Stimulated activated CD4-positive, alpha-beta T cell treated with anti-CD3 and anti-CD28 coated beads, TNF-alpha, amount 100 ng/mL, for 1 hour (primary cell): ENCODE measurements at places on chromosomes 1 and 21.

GRCh38 chr1:152823294-152823693 is 4.0 kb upstream of the LCE1A start:
- DNase-seq: no peak

DNA sequence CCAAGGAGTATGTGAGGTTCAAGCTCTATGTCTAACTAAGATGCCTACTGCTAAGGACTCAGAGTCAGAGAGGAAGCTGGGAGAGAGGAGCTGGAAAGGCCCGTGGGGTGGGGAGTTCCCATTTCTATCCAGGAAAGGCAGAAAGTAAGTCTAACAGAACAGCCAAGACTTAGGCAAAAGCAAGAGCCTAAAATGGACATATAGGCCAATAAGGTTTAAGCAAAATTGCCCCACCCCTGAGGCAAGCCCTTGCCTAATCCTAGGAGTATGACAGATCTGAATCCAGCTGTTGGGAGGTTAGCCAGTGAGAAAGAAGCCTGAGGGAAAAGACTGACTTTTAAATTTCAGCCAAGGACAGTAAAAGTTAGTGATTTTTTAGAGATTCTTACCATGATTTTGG is 1.6 kb upstream of the KLHDC9 start:
- DNase-seq: no peak

DNA sequence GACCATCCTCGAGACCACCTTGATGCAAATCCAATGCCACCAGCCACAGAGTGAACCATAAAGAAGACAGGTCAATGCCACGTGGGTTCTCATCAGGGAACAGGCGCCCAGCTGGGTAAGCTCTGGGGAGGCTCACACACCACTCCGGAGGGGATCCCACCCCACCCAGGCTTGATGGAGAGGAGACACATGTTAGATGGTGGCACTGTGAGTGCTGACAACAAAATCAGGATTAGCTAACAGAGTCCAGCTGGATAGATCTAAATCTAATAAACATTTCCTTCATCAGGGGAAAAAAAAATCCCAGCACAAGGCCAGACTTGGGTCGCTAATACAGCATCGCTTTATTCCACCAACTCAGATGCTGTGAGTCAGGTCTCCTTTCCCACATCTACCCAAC is 132.2 kb upstream of the TNR start:
- DNase-seq: no peak

DNA sequence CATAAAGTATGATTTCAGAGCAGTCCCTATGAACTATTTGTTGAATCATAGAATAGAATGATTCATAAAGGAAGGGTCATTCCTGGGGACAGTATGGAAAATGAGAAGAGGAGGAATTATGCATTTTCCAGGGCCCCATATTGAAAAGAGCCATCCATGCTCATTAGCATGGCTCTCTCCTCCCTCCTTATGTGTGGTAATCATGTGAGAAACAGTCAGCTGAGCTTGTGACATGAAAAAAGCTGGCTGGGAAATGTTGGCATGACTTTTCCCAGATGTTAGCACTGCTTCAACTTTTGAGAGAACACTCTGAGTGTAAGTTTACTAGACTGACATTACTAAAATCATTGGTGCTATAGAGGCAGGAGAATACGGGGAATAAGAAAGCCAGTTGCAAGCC is 16.1 kb downstream of the TRIM67 start:
- DNase-seq: no peak

GRCh38 chr1:206505702-206506355 is 1.5 kb upstream of the RASSF5 start:
- no peak for DNase-seq

- no peak for DNase-seq
Measured at GRCh38 chr1:85447006-85447943, 17.7 kb downstream of the DDAH1 start.

- no peak for DNase-seq
Measured at GRCh38 chr1:235434001-235434400, 66.8 kb downstream of the TBCE start.

DNA sequence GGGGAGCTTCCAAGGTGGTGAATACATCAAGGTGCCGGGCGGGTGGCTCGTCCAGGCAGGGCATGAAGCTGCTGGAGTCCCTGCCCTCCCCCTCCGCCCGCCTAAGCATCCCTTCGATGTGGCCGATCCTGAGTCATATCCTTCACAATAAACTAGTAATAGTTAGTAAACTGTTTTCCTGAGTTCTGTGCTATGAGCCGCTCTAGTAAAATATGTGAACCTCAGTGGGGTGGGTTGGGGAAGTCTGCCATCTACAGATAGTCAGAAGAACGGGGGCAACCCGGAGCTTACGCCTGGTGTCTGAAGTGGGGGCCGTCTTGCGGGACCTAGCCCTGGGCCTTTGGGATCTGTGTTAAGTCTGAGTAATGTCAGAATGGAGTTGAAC is 21.6 kb downstream of the C2CD2 start:
- DNase-seq: no peak

DNA sequence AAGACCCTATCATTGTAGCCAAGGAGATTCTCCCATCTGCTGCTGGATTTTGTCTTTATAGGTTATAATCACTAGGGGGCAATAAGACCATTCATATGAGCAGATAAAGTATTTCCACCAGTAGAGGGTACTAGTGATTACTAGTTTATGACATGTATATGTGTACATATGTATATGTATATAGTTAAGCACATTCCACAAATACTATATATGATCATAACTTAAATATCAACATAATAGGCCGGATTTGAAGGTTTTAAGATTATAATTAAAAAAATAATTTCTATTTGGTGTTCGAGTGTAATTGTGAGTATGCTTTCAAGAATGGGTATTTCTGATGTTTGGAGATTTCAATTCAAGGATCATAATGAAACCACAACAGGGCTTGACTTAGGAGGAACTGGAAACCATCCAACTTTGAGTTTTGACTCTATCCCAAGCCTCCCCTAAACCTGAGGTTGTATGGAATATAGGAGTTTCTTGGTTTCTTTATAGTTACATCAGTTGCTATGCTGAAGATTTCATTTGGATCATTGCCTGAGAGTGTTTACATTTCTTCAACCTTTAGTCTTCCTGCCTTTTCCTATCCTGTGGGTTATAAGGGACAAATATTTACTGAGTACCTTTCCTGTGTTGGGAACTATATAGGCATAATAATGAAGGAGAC is 16.9 kb downstream of the TCEANC2 start:
- no peak for DNase-seq

DNA sequence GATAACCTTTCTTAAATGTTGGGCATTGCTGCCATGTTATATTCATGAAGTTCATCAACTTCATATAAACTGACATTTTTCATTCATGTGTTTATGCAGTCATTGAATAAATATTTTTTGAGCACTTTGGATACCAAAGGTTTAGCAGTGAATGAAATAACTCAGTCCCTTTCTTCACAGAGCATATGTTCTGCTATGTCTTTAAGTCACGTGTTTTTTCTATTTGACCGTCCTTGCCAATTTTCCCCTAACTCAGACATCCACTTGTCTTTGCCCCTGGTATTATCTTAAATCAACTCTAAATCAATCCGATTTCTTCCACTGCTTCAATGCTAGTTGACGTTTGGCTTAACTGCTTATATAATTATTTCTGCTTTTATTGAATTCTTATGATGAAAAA is 16.6 kb downstream of the ADARB1 start:
- DNase-seq: no peak

GRCh38 chr1:180503280-180503862 is 994 bp upstream of the ACBD6 start:
- no peak for DNase-seq

DNA sequence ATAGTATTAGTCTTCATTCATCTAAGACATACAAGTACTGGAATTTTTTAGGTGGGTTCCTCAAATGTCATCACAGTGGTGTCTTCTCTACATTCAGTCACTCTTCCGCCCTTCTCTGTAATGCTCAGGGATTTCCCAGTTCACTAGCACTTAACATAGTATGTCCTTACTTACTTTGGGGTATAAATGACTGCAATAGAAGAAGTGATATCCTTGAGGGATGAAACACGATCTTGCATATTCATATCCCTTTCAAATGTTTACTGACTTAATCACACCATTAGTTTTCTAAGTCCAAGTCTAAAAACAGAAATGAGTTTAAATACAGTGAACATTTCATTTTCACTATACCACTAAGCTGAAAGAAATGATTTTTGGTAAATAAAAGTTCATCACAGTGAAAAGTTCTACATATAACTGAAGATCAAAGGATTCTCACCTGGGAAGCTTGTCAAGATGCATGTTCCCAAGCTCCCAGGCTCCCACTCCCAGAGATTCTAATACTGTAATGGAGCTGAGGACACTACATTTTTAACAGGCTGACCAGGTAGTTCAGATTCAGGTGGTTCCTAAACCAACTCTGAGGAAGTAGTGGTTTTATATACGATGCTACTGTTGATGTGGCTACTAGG is 29.7 kb downstream of the MRPL39 start:
- no peak for DNase-seq

DNA sequence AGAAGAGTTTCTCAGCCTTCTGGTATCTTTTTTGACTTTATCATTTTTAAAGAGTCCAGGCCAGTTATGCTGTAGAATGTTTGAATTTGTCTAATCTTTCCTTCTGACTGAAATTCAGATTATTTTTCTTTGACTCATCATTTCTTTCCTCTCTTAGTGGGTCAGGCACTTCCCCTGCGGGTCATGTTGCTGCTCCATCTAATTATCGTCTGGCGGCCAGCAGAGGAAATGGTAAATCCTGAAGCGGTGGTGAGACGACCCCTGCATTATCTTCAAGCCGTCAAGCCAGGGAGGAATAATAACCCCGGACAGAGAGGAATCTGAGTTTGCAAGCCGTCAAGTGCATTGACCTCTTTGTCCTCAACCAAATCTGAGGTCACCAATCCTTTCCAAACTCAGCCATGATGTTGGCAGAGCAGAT is 102.1 kb downstream of the ADSS2 start:
- DNase-seq: no peak

GRCh38 chr21:15190837-15191236 is 126.0 kb upstream of the NRIP1 start:
- DNase-seq: no peak

DNA sequence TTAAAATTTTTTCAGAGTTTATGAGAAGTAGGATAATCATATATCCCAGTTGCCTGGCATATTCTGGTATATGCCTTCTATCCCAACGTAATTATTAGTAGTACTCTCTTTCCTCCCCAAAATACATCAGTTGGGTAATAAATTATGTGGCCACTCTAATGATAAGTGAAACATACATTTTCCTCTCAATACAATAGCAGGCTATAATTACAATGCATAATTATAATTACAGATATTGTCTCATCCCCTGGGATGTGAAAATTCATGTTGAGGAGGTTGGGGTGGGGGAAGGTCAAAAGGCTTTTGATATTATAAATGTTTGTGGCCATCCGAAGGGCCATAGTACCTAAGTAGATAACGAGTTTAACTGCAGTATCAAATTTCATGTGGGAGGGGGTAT is 277.1 kb downstream of the ST6GALNAC3 start:
- DNase-seq: no peak

GRCh38 chr1:165871311-165872067 is 44.1 kb downstream of the UCK2 start:
- no peak for DNase-seq

DNA sequence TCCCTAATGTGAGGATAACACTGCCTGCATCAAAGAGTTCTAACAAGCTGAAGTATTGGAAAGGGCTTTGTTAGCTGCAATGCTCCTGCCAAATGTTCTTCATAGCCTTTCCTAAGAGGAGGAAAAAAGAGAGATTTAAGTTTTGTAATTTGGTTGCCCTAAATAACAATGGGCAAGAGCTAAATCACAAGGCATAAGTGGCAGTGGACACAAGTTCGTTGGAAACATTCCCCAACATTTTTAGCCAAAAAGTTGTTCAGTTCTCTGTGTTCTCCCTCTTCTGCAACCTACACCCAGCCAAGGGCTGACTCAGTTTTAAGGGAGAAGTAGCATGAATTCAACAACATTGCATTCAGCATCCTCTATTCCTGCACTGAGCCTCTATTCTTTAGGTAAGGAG is 2.6 kb upstream of the UQCRHL start:
- DNase-seq: no peak

GRCh38 chr21:42236693-42237092 is 17.8 kb downstream of the ABCG1 start:
- DNase-seq: no peak

GRCh38 chr1:6834366-6834765 is 49.1 kb downstream of the CAMTA1 start:
- no peak for DNase-seq

DNA sequence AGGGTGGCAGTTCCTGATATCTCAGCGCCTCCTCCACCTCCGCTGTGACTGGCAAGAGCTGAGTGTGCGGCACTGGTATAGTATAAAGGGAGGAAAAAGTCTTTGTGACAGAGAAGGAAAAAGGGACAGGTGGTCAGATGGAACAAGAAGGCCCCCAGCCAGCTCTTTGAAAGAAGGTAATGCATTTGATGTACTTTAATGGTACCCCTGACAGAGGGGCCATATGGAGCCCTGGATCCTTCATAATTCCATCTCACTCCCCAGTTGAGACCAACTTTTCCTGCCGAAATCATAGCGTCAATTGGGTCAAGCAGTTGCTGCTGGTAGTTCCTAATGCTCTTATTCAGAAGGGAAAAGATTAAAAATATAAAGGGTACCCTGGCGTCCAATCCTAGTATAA is 198.2 kb downstream of the ZNF326 start:
- no peak for DNase-seq

- DNase-seq: no peak
Measured at GRCh38 chr1:23930861-23931490, 17.8 kb upstream of the CNR2 start.

- DNase-seq: no peak
Measured at GRCh38 chr21:42041246-42041645, 29.9 kb upstream of the UMODL1 start.

DNA sequence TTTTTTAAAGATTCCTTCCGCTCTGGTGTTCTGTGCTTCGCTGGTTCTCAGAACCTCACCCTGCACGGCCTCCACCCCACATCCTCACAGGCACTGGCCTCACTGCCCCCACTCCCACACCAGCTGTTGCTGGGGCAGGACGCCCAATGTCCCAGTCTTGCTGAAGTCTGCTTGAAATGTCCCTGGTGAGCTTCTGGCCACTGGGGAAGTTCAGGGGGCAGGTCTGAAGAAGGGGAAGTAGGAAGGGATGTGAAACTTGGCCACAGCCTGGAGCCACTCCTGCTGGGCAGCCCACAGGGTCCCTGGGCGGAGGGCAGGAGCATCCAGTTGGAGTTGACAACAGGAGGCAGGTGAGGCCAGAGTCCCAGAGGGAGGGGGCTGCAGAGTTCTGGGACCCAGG is at the start of gene C1QA:
C1QA (plus strand) TSS at position 276 of the 400 bp plus-strand sequence. CDS start 989 bp downstream, outside the sequence.
- DNase-seq: no peak

- DNase-seq: no peak
Measured at GRCh38 chr1:82927753-82928152, 1071.2 kb downstream of the TTLL7 start.
